Amniotic stem cell (primary cell): ENCODE measurements at places on chromosomes 7 and 10.

DNA sequence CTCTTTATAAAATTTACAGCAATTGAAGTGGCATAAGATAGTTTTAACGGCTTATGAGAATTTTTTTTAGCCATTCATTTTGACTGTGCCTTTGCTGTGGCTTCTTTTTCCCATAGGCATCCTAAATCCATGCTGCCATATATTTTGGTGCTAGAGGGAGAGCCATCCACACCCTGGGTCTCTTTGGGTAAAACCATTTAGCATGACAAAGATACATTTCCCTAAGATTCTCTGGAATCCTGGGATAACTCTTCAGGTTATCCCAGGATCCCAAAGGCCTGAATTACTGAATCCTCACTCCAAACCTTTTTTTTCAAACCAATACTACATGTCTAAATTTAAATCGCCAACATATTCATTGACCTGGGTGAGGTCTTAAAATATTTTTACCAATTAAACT lies 28.9 kb downstream of the DNAJC12 start:
- DNase-seq = no peak

DNA sequence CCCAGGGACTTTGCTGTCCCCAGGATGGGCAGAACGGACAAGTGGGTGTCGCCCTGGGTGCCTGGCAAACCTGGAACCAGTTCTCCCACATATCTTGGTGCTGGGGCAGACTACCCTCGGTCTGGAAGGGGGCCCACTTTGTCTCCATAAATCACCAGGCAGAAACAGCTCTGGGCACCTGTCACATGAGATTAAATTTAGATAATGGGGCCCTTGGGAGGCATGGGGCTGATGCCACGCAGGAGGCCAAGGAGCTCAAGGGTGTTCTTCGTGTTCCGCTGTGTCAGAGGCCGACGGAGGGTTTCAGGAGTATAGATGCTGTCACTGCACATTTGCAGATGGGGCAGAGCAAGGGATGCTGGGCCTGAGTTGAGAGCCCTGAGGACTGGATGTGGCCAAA lies 72.7 kb downstream of the TMEM130 start:
- DNase-seq = no peak

DNA sequence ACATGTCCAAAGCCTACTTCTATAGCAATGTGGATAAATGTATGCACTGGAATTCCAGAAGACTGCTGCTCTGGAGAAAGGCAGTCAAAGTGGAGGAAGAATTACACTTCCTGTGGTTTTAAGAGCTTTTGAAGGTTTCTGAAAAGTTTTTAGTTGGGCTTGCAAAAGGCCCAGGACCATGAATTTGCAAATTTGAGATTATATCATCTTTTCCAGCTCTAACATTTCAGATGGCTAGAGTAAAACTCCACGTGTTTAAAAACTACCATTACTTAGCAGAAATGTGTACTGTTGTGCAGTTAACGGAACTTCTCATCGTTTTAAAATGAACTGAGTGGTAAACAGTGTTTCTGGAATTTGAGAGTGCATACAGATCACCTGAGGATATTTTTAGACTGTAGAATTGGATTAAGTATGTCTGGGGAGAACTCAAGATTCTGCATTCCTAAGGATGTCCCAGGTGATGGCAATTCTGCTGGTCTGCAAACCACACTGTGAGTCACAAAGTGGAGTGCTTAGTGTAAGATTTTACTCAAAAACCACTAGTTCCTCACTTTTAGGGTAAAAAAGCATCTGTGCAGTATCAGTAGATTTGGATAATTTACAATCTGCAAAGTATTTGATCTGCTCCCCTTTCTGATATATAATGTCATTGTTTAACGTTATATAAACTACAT lies 32.9 kb upstream of the CCDC71L start:
- DNase-seq = no peak

- DNase-seq = no peak
Observed at GRCh38 chr7:2566890-2567678, 8.3 kb downstream of the IQCE start.

DNA sequence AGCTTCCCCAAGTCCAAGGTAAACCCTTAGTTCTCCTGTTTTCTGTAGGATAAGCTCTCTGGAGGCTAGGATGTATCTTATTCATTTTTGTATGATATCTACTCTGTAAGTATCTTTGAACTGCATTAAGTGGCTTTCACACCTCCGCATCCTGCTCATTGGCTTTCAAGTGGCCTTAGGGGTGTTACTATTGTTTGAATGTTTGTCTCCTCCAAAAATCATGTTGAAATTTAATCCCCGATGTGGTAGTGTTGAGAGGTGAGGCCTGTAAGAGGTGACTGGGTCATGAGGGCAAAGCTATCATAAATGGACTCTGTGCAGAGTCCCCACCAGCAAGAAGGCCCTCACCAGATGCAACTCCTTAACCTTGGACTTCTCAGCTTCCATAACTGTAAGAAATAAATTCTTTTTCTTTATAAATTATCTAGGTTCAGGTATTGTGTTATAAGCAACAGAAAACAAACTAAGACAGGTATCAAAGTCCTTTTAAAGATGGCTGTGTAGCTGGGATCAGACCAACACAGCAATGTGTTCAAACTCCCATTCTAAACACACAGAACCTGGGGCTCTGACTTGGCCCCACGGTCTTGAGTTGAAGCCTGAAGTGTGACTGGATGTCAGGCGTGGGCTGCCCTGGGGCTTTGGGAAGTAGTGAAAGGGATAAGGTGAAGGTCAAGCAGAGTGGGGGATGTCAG lies 25.9 kb downstream of the TBXAS1 start:
- DNase-seq = no peak

DNA sequence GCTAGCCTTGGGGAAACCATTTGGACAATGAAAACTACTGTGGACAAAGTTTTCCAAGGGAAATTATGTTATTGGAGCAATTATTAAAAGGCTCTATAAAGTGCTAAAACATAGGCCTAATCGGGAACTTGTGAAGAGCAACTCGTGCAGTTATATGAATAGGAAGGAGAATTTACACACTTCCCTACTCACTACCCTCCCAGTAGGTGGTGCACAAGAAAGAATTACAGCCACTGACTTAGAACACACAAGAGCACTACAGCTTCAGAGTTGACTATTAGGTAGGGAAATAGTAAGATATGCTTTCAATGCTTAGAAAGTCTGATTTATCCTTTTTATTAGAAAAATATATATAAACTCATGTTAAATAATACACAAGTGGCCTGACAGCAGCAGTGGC lies 47.2 kb downstream of the GSAP start:
- DNase-seq = no peak
